ENCODE measurements at places on chromosomes 5 and 9. TPM values are rescaled to one million over a fixed set of nuclear protein-coding genes. Genes with fewer than 3 reads are reported as not detected.

- DNase-seq: no peak
Measured at GRCh38 chr5:124910354-124911016, 164.0 kb upstream of the ZNF608 start.

DNA sequence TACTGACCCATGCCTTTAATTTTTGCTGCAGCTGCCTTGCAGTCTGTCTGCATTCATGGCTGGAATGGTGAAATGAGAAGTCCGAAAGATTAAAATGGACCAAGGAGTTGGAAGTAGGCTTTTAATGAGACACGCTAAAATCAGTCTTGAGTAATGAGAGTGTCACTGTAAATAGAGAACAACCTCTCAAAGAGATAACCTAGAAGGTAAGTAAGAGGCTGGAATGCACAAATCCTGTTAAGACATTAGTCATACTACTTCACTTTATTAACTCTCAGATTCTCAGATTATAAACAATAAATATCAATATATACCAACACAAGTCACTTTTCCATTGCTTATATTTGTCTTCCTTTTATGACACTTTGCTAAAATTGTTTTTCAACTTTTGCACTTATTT, 880.6 kb upstream of the C9orf72 start:
- no peak for DNase-seq

DNA sequence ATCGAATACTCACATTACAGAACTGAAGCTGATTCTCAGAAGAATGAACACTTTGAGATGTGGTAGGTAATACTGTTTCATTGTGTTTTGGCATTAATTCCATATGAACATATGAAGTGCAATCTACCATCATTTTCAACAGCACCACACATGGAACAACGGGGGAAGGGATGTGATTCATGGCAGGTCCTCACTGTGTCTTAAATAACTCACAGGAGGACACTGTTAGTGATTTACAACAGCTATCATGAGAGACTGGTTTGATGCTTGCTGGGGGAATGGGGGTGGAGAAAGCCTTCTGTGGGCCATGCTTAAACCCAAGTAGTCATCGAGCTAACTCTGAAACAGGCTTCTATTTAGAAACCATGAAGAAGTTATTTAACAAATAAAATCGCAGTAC, 232.9 kb downstream of the SPOCK1 start:
- DNase-seq: no peak

- no peak for DNase-seq
Measured at GRCh38 chr5:172870715-172871461, 36.8 kb downstream of the ERGIC1 start.

- peak; percentile 69 for DNase-seq
Measured at GRCh38 chr5:54547711-54548250, 30.2 kb downstream of the SNX18 start.

DNA sequence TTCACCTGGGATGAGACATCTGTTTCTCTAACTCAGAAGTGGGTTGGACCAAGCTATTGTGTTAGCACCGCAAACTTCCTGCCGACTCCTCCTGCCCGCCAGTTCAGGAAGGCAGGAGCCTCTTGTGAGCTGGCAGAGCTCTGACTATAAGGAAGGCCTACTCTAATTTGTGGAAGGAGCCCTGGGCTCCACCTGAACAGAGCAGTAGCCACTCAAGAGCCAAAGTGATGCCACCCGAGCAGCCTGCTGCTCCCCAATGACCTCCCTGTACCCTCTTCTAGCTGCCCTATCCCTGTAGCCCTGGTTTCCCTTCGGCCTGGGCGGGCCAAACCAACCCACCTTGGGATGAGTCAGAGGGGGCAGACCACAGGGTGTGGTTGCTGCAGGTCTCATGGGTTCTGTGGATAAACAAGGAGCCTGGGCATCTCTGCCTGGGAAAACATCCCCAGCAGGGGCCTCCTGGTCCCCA, 81.6 kb downstream of the PSD2 start:
- DNase-seq: peak; percentile 56

GRCh38 chr9:113261917-113262671, 13.3 kb downstream of the CDC26 start:
- DNase-seq: peak; percentile 87

DNA sequence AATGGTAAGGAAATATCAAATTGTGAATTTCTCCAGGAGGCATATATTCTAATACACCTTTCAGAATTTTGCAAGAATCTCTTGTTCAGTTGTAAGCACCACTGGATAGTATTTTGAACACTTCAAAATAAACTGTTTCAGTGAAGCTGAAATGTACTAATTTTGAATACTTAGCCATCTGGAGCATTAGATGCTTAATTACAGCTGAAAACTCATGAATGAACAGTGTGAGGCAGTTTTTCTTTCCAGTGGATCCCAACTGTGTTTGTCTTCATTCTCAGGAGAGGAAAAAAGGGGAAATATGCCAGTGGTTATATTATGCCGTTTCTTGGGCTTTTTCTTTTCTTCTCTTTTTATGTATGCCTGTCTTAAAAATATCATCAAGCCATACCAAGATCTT, 306.0 kb upstream of the SEMA6A start:
- DNase-seq: no peak

DNA sequence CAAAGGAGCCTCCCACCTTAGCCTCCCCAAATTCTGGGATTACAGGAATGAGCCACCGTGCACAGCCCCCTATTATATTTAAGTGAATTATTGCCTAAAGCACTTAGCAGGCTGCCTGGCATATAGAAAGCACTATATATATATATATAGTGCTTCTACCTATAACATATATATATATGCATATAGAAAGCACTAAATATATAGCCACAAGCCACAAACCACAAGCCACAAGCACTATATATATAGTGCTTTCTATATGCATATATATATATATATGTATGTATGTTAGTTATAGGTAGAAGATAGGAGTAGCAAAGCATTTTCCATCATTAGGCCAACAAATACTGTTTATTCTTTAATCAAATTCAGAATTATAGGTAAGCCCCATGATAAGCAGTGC, 185.8 kb downstream of the CWC27 start:
- DNase-seq: no peak

DNA sequence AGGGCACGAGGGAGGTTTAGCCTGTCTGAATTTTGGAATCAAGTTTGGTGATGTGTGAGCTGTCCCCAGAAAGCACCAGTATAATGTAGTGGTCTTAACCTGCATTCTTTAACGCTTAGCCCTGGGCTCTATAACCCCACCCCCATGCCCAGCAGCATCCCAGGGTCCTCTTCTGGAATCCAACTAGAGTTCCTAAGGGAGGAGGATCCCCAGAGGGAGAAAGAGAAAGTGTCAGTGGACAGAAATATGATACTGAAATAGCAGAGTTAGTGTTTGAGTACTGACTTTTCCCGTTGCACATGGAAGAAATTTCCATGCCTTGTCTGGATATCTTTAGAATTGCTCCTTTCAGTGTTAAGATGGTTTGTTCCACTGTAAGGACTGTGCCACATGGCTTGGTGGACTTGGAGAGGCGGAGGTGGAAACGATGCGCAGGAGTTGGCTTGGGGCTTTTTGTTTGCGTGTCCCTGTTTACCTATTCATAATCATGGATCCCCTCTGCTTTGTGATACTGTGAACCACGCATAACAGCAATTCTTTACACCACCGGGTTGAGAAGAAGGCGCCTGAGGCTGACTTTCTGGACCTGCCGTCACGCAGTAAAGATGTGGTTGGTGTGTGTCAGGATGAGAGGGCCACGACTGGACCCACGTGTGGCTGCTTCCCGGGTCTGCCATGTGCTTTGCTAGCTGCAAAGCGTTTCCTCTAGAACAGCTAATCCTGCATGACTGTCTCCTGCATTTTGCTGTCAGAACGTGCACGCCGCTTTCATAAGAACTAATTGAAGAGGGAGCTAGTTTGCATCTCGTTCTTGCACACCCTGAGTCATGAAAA, 142.3 kb downstream of the SMARCA2 start:
- DNase-seq: peak; percentile 70

- no peak for DNase-seq
Measured at GRCh38 chr5:117738571-117738970, 1163.9 kb upstream of the SEMA6A start.

DNA sequence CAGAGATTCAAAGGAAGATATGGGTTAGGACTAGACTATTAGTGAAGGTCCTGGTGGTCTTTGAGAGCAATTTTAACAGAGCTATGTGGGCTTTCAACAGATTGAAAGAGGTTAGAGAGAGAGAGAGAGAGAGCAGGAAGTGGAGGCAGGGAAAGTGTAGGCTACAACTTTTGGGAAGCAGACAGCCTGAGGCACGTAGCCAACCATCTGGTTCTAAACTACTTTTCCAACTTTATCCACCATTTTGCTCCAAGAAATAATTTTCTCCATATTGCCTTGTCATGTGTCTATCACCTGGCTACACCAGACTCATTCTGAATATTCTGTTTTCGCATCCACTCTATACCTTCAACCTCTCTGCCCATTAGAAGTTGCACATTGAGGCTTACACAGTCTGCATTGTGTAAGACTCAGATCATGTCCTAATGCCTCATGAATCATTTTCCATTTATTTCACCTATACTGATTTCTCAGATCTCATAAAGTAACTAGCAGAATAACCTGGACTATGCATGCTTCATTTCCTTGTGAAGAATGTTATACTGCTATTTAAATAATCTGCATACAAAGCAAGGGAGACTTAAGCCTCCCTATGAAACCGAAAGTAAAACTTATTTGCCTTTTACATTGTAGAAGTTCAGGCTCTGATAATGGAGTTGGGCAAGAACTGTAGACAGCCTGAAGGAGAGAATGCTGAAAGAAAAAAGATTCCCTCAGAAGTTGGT, 235.6 kb downstream of the ELAVL2 start:
- DNase-seq: peak; percentile 45

GRCh38 chr5:131996210-131997025, 15.0 kb downstream of the ACSL6 start:
- no peak for DNase-seq

DNA sequence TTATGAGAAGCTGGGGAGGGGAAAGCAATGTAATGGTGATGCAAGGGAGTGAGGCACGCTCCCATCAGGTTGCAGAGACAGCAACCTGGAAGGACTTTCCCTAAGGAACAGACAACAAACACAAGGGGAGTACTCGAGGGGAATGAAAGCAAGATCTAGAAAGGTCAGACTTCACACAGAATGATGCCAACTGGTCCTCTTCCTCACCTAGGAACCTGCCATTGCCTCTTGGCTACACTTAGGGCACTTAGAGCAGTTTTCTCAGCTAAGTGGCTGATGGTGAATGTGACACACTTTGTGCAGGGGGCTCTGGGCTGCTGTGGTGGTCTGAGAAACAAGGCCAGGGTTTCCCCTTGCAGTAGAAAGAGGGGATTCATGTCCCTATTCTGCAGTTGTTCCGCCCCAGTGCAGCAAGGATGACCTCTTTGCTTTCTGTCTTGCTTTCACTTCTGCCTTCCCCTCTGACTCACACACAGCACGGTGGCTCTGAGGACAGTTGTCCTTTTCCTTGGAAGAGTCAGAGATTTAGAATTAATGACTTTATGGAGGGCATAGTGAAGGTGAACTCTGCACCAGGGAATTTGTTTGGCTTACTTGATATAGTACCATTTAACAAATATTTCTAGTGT, 394.0 kb upstream of the KLF4 start:
- DNase-seq: peak; percentile 30

- DNase-seq: no peak
Measured at GRCh38 chr9:77882294-77882693, 149.3 kb downstream of the GNAQ start.

DNA sequence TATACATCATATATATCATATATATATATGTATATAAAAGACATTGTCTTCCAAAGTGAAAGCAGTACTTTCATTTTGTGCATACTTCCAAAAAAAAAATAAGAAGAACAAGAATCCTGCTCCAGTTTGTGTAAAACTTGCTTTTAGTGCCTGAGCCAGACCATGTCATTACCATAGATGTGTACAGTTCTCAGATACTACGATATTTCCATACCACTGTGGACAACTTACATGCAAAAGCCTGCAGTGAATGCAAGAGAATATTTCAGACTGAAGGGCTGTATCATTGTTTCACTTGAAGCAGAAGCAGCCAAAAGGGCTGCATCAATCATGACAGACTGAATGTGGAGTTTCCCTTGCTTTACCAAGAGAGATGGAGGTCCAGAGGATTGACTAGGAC, 72.6 kb upstream of the CYLC2 start:
- no peak for DNase-seq

The PCDHGA6 gene
- 0.07 TPM for total RNA-seq

The FUBP3 gene
- 49.2 TPM for total RNA-seq

The SLC6A7 gene
- not detected for total RNA-seq

The DDX4 gene
- total RNA-seq: not detected

The EGFLAM gene
- not detected for total RNA-seq

The NEUROG1 gene
- total RNA-seq: not detected

The DNAJC18 gene
- 12.1 TPM for total RNA-seq

The PGM5 gene
- total RNA-seq: 1.1 TPM

The FOXD4L3 gene
- not detected for total RNA-seq

The TXNDC8 gene
- total RNA-seq: not detected

Measured in M059J (cell line).